SJSA1 (cell line): ENCODE measurements at places on chromosomes 13 and 19. TPM values are rescaled to one million over a fixed set of nuclear protein-coding genes. Genes with fewer than 3 reads are reported as not detected.
A peak's percentile ranks its signal among the peaks of the same experiment; 100 is the strongest.

Gene BCL3
- total RNA-seq = 3.9 and 12.3 TPM in 2 replicates

Gene INAFM1
- 2.4 and 2.5 TPM in 2 replicates for total RNA-seq

DNA sequence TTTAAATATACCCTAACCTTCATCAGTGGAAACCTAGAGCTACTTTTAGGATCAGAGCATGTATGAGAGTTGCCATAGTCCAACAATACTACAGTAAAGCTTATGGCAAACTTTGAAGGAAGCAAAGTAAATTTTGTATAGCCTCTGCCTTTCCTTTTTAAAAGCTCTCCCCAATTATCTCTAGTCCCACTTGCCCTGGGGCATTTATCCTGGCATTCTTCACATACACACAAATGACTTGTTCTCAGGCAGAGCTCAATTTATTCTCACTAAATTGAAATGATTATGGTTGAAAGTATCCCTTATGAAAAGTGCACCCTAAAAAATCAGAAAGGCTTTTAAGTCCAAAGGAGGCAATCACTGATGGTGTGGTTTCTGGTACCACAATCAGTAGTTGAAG, 94.1 kb upstream of the UFM1 start:
- DNase-seq = no peak
- no peak overlapping the region for H3K4me3 ChIP-seq
- no peaks in the 10 kb centered on the region for H3K4me1 ChIP-seq
- H3K27ac ChIP-seq = no peak overlapping the region

Gene TMEM272
- 0.68 TPM in 1 of 2 replicates, not detected in the other for total RNA-seq

DNA sequence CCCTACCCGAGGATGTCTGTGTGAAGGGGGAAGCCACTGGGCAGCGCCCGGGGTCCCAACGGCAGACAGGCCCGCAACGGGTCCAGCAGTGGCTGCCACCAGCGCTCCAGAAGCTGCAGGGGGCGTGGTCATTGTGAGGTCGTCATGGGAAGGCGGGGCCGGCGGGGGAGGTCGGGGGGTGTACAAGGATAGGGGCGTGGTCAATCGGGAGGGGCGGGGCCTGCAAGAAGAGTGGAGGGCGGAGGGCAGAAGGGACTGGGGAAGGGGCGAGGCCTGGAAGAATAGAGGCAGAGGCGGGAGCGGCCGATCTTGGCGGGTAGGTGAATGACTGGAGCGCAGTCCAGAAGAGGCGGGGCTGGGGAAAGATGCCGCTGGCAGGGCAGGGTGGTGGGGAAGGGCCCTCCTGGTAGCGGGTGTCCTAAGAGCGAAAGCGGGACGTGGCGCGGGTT, 4.4 kb downstream of the FUZ start:
- DNase-seq = peak; percentile 94
- H3K36me3 ChIP-seq = peaks cover 25% of the 10 kb centered on the region
- no peaks in the 10 kb centered on the region for H3K27me3 ChIP-seq
- no peak overlapping the region for H3K27ac ChIP-seq
- H3K4me3 ChIP-seq = peak overlapping the region; percentile 43
- H3K4me1 ChIP-seq = peaks cover 25% of the 10 kb centered on the region

- H3K27ac ChIP-seq = no peak overlapping the region
- no peaks in the 10 kb centered on the region for H3K36me3 ChIP-seq
- H3K4me3 ChIP-seq = no peak overlapping the region
- H3K4me1 ChIP-seq = peaks cover 25% of the 10 kb centered on the region
- no peak for DNase-seq
- H3K27me3 ChIP-seq = no peaks in the 10 kb centered on the region
Observed at GRCh38 chr13:44664308-44664707, 88.2 kb upstream of the TSC22D1 start.

Gene SCN1B
- 2.9 and 4.0 TPM in 2 replicates for total RNA-seq

- H3K36me3 ChIP-seq = peaks cover 37% of the 10 kb centered on the region
- no peaks in the 10 kb centered on the region for H3K27me3 ChIP-seq
- H3K4me1 ChIP-seq = no peaks in the 10 kb centered on the region
- no peak for DNase-seq
- no peak overlapping the region for H3K27ac ChIP-seq
- H3K4me3 ChIP-seq = no peak overlapping the region
Observed at GRCh38 chr19:46678110-46678732, 17.2 kb upstream of the DACT3 start.

GRCh38 chr19:47161876-47162489, 31.3 kb downstream of the SAE1 start:
- H3K4me3 ChIP-seq = no peak overlapping the region
- DNase-seq = no peak
- H3K27me3 ChIP-seq = no peaks in the 10 kb centered on the region
- H3K36me3 ChIP-seq = peaks cover 77% of the 10 kb centered on the region
- H3K4me1 ChIP-seq = peaks cover 29% of the 10 kb centered on the region

DNA sequence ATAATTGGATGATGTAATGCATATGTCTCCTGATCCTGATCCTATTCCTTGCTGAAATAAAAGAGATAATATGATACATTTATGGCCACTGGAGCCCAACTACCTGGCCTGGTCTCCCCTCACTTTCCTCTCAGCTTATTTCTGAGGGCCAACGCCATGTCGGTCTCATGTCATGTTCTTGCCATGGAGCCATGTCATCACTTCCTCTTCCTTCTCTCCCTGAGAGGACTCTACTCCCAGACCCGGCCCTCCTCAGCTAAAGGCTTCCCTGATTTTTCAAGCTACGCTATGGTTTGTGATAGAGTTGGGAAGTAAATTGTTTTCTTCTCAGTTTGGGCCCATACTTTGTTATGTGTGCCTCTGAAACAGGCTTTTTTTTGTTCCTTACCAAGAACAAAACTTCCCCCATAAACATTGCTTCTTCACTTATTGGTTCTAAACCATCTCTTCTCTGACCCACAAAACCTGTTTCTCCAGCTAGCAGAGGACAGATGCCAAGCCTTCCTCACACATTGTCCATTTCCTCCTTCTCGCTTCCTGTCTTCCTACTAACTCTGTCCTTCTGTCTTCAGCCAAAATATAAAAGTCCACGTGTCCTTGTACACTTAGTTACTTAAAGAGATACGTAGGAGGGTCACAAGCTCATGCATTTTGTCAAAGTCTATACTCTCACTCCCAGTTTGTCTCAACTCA, 319.9 kb upstream of the DACH1 start:
- no peaks in the 10 kb centered on the region for H3K36me3 ChIP-seq
- no peak overlapping the region for H3K4me3 ChIP-seq
- H3K27ac ChIP-seq = no peak overlapping the region
- no peaks in the 10 kb centered on the region for H3K27me3 ChIP-seq

GRCh38 chr13:98892077-98892476, 85.8 kb downstream of the DOCK9 start:
- H3K27ac ChIP-seq = no peak overlapping the region
- H3K27me3 ChIP-seq = no peaks in the 10 kb centered on the region
- peaks cover 13% of the 10 kb centered on the region for H3K36me3 ChIP-seq
- H3K4me1 ChIP-seq = peaks cover 4% of the 10 kb centered on the region; the same call in 1 of the 2 replicates
- H3K4me3 ChIP-seq = no peak overlapping the region
- no peak for DNase-seq
